BJ (cell line): ENCODE measurements at places on chromosomes 4 and X.

GRCh38 chrX:19750028-19750782 lies 137.2 kb downstream of the SH3KBP1 start:
- no peak for DNase-seq

DNA sequence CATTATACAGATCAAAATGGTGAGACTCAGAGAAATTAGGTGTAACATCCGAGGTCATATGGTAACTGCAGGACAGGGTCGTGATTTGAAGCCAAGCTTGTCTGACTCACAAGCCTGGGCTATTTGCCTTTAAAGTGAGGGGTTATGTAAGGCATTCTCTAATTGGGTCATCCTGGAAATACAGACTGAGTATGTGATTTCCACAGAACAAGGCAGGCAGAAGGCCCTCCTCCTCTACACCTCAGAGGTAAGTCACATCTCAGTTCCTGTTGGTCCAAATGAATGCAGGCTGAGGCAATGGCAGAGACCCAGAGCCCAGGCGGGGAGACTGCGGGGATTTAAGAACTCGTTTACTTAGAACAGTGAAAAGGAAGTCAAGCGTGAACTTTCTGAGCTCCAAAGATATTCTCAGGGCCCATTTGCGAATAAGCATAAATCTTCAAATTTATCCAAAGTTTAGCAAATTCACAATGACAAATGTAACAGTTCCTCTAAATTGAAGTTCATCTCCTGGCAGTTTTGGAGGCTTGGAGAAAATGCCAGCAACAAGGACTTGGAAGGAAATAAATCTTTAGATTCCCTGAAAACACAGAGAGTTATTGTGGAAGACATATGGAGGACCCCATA lies 153.3 kb downstream of the LDB2 start:
- DNase-seq: peak; percentile 46

- DNase-seq: no peak
Measured at GRCh38 chrX:18394477-18394876, 30.9 kb upstream of the CDKL5 start.

DNA sequence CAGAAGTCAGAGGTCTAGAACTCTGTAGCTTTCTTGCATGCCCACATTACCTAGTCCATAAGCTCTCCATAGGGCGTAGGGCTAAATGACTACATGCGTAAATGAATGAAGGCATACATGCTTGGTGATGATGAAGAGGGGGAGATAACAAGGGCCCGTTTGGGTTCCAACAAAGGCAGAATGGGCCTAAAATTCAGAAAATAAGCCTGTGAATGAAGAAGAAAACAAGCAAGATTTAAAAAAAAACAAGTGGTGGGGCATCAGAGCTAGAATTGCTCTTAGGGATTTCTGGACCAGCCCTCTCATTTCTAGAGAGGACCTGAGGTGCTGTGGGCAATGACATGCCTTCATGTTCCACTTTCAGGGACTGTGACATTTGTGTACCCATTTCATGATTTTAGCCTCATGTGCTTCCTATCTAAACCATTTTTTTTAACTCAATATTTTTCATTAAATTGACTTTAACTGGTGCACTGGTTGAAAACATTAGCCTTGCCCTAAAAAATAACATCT lies 12.1 kb downstream of the GPRIN3 start:
- DNase-seq: no peak

- no peak for DNase-seq
Measured at GRCh38 chr4:53015681-53016080, 153.6 kb downstream of the RASL11B start.

GRCh38 chr4:121272526-121272925 lies 108.3 kb downstream of the QRFPR start:
- no peak for DNase-seq

- DNase-seq: peak; percentile 17
Measured at GRCh38 chr4:153764601-153765368, 5.0 kb upstream of the RNF175 start.

- DNase-seq: no peak
Measured at GRCh38 chr4:149584722-149585121, 230.9 kb downstream of the IQCM start.

- no peak for DNase-seq
Measured at GRCh38 chr4:152536545-152537182, 772 bp upstream of the FBXW7 start.

- no peak for DNase-seq
Measured at GRCh38 chrX:644304-645281, 14.0 kb downstream of the SHOX start.

DNA sequence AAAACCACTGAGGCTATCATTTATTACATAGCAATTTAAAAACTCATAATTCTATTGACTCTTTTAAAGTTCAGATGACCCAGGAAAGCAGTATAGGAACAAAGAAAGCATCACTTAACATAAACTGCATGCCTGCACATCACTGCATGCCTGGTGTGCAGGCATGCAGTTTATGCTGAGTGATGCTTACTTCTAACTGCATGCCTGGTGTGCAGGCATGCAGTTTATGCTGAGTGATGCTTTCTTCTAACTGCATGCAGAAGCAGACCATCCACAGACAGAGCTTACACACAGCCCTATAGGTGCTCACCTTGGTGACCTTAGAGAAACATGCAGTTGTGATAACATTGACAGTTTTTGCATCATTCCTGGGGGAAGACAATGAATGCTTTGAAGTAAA lies 17.0 kb downstream of the SDAD1 start:
- no peak for DNase-seq

DNA sequence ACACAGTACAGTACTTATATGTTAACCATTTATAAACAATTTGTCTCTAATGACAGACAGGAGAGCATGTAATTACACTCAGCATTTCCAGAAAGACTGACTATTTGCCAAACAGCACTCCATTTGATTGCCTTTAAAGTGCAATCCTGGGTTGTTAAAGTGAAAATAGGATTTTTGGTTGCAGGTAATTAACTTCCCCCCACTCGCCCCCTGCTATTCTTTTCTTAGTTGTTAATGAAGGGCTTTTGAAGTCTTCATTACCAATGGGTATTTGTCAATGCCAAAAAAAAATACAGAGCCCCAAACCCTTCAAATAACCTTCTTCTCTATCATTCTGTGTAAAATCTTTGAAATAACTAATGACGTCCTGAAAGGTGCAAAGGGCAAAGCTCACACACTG lies 825.6 kb downstream of the STPG2 start:
- DNase-seq: no peak

- no peak for DNase-seq
Measured at GRCh38 chrX:94216738-94217137, 542.7 kb downstream of the FAM133A start.

GRCh38 chr4:36027203-36027602 lies 217.1 kb downstream of the ARAP2 start:
- no peak for DNase-seq

- DNase-seq: no peak
Measured at GRCh38 chr4:147421456-147421855, 59.4 kb upstream of the EDNRA start.

- no peak for DNase-seq
Measured at GRCh38 chrX:31435592-31435991, 363.8 kb upstream of the FTHL17 start.

DNA sequence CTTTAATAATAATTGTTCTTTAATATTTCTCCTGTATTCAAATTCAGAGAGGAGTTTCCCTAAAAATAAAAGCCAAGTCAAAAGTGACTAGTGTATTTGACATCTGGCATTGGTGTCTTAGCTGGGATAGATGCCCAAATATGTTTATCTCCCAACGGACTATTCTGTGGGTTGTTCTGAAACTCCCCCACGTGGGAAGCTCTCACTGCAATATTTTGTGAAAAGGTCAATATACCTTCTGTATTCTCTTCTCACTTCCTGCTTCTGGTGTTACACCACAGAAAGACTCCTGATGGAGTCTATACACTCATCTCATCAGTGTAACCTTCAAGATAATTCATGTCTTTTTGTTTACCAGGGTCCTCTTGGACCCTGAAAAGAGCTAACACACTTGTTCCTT lies 2052.8 kb upstream of the TENM3 start:
- no peak for DNase-seq

GRCh38 chr4:141721174-141721573 lies 84.8 kb downstream of the IL15 start:
- DNase-seq: no peak

- peak; percentile 93 for DNase-seq
Measured at GRCh38 chr4:23789762-23790161, 100.1 kb downstream of the PPARGC1A start.

GRCh38 chrX:78839711-78840110 lies 92.2 kb downstream of the LPAR4 start:
- DNase-seq: no peak

DNA sequence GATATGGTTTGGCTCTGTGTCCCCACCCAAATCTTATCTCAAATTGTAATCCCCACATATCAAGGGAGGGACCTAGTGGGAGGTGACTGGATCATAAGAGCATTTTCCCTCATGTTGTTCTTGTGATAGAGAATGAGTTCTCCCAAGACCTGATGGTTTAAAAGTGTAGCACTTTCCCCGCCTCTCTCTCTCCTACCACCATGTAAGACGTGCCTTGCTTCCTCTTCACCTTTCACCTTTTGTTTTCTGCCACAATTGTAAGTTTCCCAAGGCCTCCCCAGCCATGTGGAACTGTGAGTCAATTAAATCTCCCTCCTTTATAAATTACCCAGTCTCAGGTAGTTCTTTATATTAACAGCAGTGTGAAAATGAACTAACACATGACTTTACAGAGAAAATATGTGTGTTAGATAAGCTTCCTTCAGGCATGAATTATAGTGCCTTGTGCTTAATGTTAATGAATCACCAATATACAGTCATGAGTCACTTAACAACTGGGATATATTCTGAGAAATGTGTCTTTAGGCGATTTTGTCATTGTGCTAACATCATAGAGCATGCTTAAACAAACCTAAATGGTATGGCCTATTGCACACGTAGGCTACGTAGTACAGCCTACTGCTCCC lies 37.9 kb downstream of the PDGFC start:
- no peak for DNase-seq

DNA sequence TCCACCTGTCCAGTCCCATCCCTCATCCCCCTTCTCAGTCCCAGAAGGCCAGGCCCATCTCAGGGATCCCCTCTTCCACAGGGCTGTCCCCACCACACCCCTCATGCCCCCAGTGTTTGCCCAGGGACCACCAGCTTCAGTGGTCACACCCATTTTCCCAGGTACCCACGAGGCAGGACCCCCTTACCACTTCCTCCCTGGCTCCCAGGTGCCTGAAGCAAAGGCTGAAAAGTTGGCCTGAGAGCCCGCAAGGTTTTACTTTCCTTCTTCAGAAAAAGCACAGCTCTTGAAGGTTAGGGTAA lies 7.8 kb downstream of the TMEM271 start:
- no peak for DNase-seq

DNA sequence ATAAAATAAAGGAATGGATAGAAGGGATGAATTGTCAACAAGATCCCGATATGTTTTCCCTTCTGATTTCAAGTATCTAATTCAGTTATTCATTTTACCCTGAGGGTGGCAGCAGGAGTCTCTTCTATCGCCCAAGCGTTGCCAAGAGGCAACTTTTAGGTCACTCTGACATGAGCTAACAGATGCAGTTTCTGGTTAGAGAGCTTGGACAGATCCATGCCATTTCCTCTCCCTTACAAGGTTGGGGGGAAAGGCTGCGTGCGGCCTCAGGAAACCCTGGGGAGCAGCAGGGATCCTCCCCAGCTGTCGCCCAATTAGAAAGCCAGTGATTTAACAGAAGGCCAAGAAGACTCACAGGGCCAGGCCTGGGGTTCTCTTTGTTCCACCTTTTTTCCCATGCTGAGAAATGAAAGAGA lies 35.3 kb upstream of the WAS start:
- peak; percentile 6 for DNase-seq

DNA sequence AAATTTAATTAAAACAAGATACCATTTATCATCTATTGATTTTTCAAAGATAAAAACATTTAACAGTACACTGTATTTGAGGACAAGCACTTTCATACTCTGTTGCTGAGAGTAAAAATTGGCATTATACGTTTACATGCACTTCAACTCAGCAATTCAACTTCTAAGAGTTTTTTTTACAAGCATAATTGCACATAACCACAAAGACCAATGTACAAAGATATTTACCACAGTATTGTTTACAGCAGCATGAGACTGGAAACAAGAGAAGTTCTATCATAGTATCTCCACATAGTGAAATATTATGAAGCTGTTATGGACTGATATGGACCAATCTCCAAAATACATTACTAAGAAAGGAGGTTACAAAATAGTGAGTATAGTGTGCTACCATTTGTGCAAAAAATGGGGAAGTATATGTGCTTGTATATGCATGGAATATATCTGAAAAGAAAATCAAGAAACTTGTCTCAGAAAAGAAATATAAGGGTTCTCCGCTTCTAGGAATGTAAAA lies 10.9 kb downstream of the GAB3 start:
- DNase-seq: no peak
